ENCODE measurements at places on chromosomes 3 and 15.

DNA sequence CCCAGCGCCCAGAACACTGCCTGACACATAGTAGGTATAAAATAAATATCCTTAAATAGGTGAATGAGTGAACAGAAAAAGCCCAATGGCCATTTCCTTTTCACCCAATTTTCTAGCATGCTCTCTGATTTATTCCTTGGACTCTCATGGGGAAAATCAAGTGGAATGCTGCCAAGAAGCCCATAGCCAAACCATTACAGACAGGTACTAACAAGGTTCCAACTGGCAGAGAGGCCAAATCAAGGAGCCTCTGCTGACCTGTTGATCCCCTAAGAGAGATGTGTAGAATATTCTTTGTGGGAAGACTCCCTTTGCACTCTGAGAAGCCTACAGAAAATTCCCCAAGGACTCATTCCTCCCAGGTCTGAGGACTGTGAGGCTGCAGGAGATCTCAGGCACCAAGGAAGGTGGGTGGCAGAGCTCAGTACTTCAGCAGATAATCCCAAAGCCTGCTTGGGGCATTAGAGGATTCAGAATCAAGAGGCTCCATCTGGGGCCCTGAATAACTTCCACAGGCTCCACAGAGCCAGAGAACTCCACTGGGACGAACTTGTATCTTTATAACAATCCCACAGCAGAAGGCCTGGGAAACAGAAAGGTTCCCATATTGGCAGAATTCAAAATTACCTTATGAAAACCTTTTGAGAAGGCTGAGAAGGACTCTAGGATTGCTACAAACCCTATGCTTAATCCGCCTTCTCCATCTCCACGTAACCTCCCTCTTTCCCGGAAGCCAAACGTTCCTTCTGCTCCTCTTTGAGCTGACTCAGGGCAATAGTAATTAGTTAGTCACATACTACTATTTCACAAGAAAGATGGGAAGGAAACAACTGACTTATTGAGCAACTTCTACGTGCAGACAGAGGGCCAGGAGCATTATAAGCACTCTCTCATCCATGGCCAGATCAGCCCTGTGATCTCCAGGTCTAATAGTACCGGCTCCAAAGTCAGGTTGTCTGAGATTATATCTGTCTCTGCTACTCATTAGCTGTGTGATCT, 34.5 kb downstream of the PRICKLE2 start:
- no peak for DNase-seq

DNA sequence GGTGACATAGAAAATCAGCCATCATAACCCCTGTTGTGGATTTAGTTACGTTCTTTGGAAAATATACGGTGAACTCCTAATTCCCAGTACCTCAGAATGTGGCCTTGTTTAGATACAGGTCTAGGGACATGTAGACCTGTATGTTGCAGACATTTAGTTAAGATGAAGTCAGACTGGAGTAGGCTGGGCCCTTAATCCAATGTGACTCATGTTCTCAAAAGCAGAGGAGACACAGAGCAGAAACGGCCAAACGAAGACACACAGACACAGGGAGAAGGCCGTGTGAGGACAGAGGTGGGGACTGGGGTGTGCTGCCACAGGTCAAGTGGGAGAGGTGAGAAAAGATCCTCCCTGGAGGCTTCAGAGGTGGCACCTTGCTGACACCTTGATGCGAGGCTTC, 119.0 kb upstream of the PROK2 start:
- no peak for DNase-seq

- no peak for DNase-seq
These were observed 108.4 kb downstream of the MEGF11 start for GRCh38 chr15:66144978-66145725.

- no peak for DNase-seq
These were observed 96.0 kb downstream of the RPLP1 start for GRCh38 chr15:69548395-69549180.

- no peak for DNase-seq
These were observed 291.7 kb downstream of the MEX3B start for GRCh38 chr15:81754078-81754477.

GRCh38 chr3:4355401-4356219, 52.4 kb downstream of the SETMAR start:
- DNase-seq = no peak

GRCh38 chr3:115512565-115513415, 110.5 kb upstream of the GAP43 start:
- DNase-seq = no peak

- no peak for DNase-seq
These were observed 160.0 kb upstream of the TLE3 start for GRCh38 chr15:70257573-70258248.

GRCh38 chr3:173249457-173249856, 108.4 kb upstream of the SPATA16 start:
- DNase-seq = no peak

- DNase-seq = no peak
These were observed 1.4 kb downstream of the FBLN2 start for GRCh38 chr3:13550423-13550690.

GRCh38 chr15:57196865-57197264, 179.4 kb upstream of the CGNL1 start:
- no peak for DNase-seq

DNA sequence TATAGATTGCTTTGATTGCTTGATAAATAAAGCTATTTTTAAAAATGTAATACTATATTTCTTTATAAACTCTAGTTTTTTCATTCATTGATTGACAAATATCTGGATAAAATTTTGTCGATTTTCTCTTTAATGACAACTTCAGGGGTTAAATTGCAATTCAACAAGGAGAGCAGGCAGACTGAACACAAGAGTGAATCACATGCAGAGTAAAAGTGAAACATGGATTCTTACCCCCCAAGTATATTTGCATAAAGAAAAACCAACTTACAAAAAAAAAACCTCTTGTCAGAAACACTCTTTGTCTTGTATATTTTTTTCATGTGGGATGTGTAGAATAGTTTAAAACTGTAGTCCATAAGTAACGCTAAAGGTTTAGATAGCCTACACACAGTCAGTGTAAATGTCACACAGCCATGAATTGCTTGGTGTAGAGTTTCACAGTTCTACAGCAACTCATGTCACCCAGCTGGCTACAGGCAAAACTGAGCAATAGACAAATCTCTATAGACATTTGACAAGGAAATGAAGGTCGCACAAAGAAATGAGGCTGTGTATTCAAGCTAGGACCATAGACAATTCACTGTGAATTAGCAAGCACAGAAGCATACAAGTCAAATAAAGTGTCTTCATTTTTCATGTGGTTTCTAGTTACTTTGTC, 141.6 kb downstream of the THRB start:
- no peak for DNase-seq

DNA sequence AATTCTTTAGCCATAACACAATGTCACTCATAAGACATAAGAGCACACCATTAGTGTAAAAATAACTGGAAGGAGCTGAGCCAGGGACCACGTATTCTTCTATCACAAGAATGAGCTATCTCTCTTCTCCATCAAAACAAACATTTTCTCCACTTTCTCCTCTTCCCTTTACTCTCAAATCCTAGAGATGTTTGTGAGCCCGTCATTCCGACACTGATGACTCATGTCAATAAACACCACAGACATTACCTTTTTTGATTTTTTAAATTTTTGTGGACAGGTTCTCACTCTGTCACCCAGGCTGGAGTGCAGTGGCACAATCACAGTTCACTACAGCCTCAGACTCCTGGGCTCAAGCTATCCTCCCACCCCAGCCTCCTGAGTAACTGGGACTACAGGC, 86.6 kb downstream of the MEX3B start:
- no peak for DNase-seq

DNA sequence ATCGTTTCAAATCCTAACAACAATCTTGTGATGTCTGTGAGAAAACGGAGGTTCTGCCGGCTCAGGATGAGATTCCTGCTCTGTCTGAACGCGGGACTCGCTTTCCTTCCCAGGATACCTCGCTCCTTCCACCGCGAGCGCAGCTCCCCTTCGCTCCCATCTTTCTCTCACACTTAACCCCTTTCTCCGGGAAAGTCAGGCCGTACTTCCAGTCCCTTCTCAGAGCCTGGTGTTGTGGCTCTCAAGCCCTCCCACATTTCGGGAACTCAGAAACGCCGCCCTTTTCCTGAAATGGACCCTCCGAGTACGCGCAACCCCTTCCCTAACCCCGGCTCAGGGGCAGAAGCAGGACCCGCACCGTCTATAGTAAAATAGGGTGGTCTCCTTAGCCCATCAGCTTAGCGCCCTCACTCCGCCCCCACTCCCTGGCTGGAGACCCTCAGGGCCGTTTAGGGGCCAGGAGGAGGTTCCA, 378 bp upstream of the FEM1B start:
- DNase-seq = no peak

- no peak for DNase-seq
These were observed 62.8 kb downstream of the PEX5L start for GRCh38 chr3:179973931-179974361.

GRCh38 chr3:29463304-29463703, 182.4 kb downstream of the RBMS3 start:
- DNase-seq = no peak

GRCh38 chr3:127960421-127960965, 45.5 kb downstream of the KBTBD12 start:
- no peak for DNase-seq

DNA sequence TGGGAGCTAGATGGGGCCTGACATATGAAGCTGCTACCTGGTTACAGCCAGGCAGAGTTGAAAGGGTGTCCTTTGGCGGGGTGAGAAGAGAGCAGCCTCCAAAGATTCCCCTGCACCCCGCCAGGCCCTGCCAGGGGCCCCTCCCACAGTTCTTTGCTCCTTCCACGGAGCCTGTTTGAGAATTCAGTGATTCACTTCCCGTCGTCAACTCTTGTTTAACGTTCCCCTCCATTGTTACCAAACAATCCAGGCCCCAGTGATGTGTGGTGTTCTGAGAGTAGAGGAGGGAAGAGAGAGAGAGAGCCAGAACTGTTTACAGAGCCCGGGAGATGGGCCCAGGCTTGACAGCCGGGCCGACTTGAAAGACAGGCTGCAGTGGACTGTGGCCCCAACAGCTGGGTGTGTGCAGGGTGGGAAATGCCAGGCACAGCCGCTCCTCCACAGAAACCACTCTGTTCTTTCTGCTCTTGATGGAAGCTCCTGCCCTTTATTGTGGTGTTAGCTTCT, 81.5 kb downstream of the SMAD3 start:
- DNase-seq = peak; percentile 43
